Effector CD8-positive, alpha-beta T cell (primary cell): ENCODE measurements at places on chromosomes 7 and 10.

DNA sequence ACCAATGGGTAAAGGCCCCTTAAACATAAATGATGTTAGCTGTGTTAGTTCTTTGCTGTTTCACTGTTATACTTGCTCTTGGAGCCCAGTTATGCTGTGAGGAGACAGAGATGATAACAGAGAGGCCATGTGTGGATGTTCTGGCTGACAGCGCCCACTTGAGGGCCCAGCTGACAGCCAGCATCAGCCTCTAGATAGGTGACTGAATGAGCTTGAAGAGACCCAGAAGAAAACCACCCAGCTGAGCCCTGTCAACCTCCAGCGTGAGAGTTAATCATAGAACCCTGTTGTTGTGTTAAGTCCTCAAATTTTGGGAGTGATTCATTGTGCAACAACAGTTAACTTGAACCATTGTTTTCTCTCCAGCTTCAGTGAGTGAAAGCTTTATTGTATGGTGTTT is 91.7 kb downstream of the GLRX3 start:
- DNase-seq = no peak

DNA sequence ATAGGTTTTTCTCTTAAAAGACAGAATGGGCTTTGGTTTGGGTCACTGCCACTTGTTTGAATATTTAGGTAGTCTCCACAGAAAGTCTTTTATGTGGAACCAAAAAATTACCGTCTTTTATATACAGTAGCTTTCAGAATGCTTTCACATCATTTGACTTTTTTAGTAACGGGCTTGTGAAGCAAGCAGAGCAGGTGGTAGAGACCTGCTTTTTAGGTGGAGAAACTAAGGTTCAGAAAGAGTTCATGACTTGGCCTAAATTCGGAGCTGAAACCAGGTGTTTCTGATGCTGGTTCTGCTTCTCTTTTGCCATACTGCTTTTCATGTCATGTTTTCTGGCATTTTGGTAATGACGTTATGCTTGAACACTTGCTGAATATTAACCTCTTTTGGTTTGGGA is 36.3 kb downstream of the GARS1 start:
- no peak for DNase-seq

DNA sequence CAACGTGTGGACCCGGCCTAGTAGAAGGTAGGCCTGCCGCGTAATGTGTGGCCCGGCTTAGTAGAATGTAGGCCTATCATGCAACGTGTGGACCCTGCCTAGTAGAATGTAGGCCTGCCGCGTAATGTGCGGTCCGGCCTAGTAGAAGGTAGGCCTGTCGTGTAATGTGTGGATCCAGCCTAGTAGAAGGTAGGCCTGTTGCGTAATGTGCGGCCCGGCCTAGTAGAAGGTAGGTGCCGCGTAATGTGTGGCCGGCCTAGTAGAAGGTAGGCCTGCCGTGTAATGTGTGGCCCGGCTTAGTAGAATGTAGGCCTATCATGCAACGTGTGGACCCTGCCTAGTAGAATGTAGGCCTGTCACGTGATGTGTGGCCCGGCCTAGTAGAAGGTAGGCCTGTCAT is 11.9 kb upstream of the GTPBP4 start:
- DNase-seq = no peak

GRCh38 chr7:95501261-95501832 is 15.6 kb downstream of the ASB4 start:
- no peak for DNase-seq

GRCh38 chr7:74297516-74298233 is 8.5 kb downstream of the CLIP2 start:
- no peak for DNase-seq

DNA sequence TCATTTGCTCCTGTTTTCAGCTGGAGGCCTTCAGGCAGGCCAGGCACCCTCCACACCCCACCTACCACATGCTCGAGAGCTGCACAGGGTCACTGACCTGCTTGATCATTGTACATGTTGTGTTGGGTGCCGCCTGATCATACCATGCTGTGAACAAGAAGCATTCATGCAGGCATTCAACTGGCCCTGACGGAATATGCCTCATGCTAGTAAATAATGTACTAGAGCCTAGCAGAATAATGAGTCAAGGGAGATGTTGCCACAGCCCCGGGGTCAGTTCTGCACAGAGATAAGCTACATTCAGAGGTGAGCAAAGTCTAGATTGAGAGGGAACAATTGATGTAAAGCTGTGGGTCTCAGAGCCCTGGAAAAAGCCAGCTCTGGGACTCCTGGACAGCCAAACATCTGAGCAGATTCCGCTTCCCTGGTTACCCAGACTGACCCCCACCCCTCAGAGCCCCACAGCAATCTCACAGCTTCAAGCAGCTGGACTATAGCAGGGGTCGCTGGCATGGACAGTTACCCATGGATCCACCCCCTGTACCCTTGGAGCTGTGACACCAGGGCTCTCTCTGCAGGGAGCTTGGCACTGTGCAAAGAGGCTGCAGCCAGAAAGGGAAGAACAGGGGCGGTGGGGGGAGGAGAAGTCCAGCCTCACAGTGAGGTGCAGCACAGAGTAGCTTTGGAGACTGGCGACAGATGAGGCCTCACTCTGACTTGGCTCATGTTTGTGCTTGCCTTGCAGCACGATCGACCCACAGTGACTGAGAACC is 86.6 kb downstream of the FRMPD2 start:
- no peak for DNase-seq

DNA sequence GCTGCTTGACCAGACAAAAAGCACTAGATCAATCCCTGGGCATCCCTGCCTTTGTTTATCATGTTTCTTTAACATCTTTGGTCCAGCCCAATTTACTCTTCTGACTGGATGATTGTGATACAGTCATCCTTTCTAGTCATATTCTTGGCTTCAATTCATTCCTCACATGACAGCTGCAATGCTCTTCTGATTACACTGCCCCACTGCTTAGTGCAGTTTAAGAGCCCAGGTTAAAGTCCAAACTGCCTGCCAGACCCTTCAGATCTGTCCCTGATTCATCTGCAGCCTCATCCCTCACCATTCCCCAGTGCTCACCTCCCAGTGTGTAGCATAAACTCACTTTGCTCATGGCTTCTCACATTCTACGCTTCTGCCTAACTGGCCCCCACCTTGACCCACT is 383.8 kb downstream of the TNS3 start:
- no peak for DNase-seq
